Neural crest cell (in vitro differentiated cells): ENCODE measurements at places on chromosomes 7 and 10. TPM values are rescaled to one million over a fixed set of nuclear protein-coding genes. Genes with fewer than 3 reads are reported as not detected.

Gene SPDYE9
- total RNA-seq = not detected in 2 replicates

DNA sequence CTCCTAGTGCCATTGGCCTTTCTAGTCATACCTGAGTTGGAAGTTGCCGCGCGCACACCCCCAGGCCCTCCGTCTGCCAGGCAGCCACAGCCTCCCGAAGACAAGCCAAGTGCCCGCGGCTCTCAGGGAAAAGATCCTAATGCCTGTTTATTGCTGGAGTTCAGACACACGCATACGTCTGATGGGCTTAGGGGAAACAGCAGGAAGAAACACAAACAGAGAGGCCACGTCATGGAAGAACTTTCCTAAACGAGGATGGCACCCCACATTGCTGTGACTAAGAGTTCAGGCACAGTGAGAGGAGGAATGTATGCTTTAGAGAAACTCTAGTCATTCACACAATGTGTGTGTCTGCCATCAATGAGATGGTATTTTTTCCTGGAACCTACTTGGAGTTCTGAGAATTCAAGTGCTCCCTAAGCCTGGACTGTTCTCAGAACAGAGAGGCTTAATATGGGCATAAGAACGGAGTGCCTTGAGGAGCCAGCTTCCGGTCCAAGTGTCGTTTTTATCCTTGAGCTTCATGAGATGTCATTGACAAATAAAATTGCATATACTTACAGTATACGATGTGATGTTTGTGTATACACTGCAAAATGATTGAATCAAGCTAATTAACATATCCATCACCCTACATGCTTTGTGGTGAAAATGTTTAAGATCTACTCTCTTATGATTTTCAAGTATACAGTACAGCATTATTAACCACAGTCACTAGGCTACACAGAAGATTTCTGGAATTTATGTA lies 11.6 kb upstream of the RBP3 start:
- no peaks in the 10 kb centered on the region for H3K36me3 ChIP-seq
- peaks cover 9% of the 10 kb centered on the region for H3K27me3 ChIP-seq
- no peak for DNase-seq
- H3K4me3 ChIP-seq = no peak overlapping the region

DNA sequence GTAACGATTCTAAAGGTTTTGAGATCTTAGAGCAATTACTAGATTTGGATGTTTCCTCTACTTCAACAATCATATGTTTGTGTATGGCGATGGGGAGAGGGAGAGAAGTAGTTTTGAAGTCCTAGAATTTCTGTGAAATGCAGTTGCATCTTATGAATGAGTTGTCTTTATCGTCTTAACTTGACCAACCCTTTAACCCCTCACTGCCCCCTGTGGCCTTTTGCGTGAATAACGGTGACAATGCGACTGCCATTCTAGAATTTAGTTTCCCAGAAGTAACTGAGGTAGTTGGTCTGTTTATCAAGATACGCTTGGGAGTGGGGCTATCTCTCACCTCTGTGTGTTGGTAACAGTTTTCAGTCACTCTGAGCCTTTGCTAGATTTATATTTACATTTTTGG lies 204.6 kb downstream of the HDAC9 start:
- no peaks in the 10 kb centered on the region for H3K27me3 ChIP-seq
- peaks cover 3% of the 10 kb centered on the region for H3K36me3 ChIP-seq
- DNase-seq = no peak
- no peak overlapping the region for H3K4me3 ChIP-seq
- no peak overlapping the region for H3K27ac ChIP-seq

Gene NYAP1
- 4.8 and 5.2 TPM in 2 replicates for total RNA-seq

- no peak for DNase-seq
- H3K27ac ChIP-seq = peak overlapping the region; percentile 27
- H3K4me1 ChIP-seq = peaks cover 14% of the 10 kb centered on the region
- no peaks in the 10 kb centered on the region for H3K36me3 ChIP-seq
These were observed 31.7 kb downstream of the GRIFIN start for GRCh38 chr7:2444476-2444875.
